Stromal cell of bone marrow (primary cell): ENCODE measurements at places on chromosomes 4 and X.

DNA sequence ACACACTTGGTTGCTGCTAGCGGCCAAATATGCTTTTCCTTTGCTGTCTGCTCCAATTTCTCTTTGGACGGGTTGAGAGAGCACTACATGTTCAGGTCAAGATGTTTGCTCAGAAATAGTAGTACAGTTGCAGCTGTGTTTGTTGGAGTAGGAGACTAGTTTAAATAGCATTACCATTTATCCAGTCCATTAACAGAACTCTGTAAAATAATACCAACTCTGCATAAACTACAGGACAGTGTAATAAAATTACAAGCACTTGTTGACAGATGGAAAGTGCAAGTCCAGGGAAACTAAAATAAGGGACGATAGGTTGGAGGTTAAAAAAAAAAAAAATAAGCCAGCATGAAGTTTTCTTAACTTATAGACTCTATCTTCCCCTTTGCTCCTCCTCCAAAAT, 20.2 kb downstream of the SLIT2 start:
- DNase-seq = no peak

DNA sequence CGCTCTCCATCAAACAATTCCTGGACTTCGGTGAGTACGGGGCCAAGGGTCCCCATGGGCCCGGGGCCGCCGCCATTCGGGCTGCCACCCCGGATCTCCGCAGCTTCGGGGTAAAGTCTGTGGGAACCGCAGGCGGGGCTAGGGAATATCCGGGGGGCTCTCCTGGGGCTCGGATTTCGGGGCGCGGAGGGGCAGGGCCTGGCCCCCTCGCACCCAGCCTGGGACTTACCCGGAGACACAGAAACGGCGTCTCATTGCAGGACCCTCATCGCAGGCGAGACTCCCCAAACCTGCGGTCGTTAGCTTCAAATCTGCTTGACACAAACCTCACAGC, 413 bp downstream of the PDK3 start:
- no peak for DNase-seq

- DNase-seq = no peak
Observed at GRCh38 chr4:182812916-182813315, 104.3 kb downstream of the DCTD start.

DNA sequence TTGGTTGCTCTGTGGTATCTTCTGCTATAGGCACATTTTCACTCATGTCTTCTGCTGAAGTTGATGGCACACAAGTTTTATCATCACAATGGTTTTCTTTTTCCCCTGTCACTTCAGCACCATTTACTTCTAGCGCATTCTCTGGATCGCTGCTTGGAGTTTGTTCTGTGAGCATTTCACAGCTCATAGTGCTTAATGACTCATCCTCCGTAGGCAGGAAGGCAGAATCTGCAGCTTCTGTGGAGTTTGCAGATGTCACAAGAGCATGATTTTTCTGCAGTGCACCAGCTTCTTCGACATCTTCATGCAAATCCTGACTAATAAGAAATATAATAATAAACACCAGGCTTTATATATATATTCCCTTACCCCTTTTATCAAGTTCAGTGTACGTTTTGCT, 83.6 kb downstream of the CHM start:
- peak; percentile 33 for DNase-seq

GRCh38 chr4:6364581-6364980, 94.9 kb downstream of the WFS1 start:
- no peak for DNase-seq

- no peak for DNase-seq
Observed at GRCh38 chr4:37130465-37130864, 114.1 kb upstream of the NWD2 start.

GRCh38 chr4:73447671-73448070, 11.7 kb downstream of the AFP start:
- no peak for DNase-seq

DNA sequence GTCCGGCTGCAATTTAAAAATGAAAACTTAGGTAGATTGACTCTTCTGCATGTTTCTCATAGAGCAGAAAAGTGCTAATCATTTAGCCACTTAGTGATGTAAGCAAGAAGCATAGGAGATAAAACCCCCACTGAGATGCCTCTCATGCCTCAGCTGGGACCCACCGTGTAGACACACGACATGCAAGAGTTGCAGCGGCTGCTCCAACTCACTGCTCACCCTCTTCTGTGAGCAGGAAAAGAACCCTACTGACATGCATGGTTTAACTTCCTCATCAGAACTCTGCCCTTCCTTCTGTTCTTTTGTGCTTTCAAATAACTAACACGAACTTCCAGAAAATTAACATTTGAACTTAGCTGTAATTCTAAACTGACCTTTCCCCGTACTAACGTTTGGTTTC, 41.0 kb downstream of the MAP7D3 start:
- no peak for DNase-seq

- DNase-seq = no peak
Observed at GRCh38 chr4:180280076-180280475, 1963.1 kb upstream of the TENM3 start.
